ENCODE measurements at places on chromosomes 11 and 22. TPM values are rescaled to one million over a fixed set of nuclear protein-coding genes. Genes with fewer than 3 reads are reported as not detected.

DNA sequence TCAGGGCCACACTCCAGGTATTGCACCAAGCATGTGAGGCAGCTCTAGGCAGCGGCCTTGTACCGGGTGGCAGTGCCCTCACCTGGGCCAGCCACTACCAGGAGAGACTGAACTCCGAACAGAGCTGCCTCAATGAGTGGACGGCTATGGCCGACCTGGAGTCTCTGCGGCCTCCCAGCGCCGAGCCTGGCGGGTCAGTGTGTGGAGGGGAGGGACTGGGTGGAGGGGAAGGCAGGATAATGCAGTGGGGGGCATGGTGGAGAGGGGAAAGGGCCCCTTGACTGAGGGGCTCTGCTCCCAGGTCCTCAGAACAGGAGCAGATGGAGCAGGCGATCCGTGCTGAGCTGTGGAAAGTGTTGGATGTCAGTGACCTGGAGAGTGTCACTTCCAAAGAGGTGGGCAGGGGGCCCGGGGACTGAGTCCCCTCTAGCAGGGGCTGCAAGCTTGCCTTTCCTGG, 4.2 kb downstream of the SSH3 start:
- no peak for DNase-seq

DNA sequence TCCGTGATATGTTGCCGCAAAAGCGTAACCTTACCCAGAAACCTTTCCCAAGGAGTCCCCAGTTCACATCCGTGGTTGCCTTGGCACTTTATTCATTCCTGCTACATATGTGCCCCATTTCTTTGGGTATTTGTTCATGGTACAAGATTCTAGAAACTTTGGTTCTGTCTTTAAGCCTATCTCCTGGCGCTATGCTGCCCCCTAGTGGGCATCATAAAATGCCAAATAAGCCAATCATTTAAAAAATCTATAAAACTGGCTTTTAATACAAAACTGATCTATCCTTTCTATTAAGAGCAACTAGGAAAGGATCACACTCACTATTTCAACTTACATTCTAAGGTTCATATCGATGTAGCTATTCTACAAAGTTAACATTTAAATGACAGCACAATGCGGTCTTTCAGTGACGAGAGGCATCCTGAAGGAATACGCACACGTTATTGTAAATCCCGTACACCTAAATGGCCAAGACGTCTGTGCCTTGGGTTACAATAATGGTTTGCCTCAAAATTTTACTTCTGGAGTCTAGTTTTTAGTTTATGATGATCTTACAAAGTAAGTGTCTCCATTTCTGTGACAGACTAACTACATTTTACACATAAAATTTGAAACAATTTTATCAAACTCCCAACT, 16.2 kb downstream of the PIWIL3 start:
- DNase-seq: peak; percentile 67

DNA sequence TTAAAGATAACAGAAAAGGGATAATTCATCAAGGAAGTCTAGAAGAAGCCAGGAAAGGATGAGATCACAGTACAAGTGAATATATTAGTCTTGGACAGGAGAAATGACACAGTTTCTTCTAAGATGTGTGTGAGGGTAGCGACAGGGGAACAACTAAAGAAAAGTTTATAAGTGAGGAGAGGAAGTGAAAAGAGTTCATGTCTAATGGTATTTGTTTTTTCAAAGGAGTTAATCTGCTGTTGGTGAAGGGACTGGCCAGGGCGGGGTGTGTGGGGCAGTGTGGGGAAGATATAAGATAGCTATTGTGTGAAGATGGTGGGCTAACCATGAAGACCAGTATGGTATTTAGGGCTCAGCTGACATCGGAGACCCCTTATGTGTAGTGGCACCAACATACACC, 7.6 kb upstream of the PPFIBP2 start:
- no peak for DNase-seq

Gene RAG2
- total RNA-seq: not detected

DNA sequence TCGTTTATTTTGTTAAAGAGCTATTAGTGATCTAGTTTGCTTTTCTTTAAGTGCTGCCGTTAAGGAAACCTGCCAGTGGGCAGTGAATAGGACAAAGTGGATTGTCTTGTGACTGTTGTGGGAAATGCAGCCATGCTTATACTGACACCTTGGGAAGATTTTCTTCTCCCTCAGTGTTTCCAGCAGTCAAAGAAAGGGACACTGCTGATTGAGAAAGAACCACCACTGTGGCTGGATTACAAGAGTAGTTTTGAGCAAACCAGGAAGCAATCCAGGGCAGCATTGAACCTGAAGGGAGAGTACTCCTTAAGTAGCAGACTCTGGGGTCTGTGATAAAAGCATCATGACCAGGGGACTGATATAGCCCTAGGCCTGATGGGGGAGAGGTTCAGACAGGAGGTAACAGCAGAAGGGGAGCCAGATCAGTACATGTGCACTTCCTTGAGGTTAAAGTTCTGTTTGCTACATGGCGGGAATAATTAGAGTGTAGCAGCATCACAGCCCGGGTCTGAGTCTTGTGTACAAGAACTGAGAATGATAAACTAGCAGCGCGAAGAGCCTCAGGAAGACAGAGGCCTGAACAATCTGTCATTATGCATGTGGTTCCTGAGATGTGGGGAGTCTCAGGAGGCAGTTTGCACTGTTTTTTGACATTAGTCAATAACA, 167.8 kb downstream of the C11orf91 start:
- no peak for DNase-seq

- DNase-seq: no peak
Observed at GRCh38 chr11:4593739-4594138, at the start of gene OR52I1. Gene OR52I1, plus strand, starts transcription at chr11:4594039. Its CDS starts 0 bp downstream, at chr11:4594039.
